ENCODE measurements at places on chromosomes 1 and 21.

- no peak for DNase-seq
These were observed 16.9 kb upstream of the SAMD11 start for GRCh38 chr1:906600-907420.

DNA sequence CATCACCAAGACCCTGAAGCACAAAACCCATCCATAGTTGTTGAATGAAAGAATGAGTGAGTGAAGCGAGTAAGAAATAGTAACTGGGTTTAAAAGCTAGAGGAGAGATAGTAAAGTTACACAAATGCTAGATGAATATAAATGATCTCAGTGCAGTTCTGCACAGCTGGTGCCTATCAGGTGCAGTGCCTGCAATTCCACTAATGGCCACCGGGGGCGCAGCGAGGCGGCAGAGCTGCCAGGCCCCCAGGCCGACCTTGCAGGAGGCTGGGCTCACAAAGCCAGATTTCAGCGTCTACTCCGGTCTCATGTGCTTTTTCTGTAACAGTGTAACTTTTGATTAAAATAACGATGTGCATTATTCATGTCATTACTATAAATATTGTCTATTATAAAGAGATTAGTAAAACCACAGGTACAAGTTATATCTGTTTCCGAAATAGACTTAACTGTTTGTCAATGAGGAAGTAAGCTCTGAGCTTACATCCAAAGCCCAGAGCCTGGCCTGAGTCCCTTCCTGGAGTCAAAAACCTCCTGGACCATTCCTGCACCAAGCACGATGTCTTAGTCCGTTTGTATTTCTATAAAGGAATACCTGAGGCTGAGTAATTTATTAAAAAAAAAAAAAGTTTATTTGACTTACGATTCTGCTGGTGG is 477.6 kb downstream of the NPHP4 start:
- peak; percentile 72 for DNase-seq

GRCh38 chr21:42839271-42840231 is 39.8 kb downstream of the WDR4 start:
- DNase-seq = no peak

DNA sequence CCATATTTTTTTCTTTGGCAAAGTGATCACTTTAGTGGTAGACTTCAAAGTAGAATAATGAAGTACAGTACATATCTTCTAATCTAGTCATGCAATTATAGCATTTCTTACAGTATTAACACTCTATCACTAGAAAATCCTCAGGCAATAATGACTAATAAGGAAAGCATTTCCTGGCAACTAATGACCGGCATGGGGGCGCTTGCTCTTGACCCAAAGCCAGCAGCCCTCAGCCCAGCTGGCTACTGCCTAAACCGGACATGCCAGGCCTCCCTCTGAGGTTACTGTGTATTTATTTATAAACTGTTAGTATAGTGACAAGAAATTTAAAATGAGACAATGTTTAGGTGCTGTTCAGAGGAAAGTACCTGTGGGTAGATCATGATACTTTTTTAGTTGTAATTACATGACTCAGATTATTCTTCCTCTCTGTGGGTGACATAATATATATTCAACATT is 633.8 kb downstream of the PTPRC start:
- no peak for DNase-seq

- DNase-seq = no peak
These were observed 2.1 kb upstream of the H3-3A start for GRCh38 chr1:226060427-226060826.

DNA sequence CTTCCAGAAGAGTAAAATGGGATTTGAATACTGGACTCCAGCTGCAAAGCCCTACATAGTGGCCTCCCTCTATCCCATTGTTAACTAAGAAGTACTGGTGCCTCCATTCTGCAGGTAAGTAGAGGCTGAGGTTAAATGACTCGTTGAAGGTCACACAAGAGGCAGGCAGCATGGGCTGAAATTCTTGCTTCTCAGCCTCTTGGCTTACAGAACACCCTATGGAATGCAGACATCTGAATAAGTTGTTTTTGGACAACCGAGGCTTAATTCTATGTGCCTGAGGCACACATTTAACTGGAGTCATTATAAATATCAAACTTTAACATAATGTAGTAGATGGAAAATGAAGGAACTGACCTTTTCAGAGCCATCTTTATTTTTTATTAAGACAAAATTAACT is 5.7 kb downstream of the DNAJC11 start:
- DNase-seq = no peak

DNA sequence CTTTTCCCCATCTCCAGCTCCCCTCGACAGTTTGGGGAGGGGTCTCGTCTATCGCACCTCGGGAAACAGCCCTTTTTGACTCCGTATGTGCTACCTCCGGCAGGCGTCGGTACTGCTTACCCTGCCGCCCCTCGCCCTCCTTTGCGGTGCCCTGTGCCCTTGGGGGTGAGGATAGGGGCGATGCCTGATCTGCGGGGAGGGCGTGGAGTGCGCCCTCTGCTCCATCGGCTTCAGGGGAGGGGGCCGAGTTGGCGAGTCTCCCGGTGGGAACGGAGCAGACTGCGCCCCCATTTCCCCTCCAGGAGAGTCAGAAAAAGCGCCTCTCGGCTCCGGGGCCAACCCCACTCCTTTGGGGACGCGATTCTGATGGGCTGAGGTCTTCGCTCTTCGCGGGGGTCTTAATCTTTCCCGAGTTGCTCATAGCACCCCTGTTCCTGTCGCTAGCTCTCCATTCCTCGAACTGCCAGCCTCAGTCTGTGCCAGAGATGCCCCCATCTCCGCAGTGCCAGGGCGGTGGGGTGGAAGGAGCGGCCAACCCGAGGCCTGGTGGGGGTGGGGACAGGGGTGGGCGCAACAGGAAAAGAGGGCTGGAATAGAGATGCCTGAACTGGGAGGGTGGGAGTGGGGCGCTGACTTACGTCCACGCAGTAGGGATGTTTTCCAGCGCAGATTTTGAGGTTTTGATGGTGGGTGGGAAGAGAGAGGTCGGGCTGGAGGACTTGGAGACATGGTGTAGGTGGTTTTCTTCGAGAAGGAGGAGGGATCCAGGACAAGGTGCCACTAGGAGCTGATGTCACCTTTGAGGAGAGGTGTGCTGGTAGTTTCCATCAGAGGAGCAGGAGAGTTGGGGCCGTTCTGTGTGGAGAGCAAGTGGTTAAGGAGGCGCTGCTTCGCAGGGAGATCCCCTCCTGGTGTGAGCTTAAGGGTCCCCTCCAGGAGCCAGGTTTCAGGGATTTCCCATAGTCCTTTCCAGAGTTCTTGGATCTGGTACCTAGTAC is 674 bp downstream of the PPFIA4 start:
- DNase-seq = no peak

DNA sequence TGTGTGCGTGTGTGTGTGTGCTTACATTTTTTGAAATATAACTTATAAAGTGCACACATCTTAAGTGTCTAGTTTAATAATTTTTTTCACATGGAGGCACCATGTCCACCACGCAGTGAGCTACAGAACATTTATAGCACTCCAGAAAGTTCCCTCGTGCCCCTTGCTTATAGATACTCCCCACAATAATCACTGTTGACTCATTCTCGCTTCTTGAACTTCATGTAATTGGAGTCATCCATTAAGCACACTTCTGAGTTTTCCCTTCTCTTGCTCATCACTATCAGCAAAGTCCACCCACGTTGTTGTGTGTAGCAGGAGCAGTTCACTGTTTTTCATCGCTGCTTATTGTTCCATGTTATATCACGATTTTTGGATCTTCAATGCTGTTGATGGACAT is 78.4 kb upstream of the DISP3 start:
- DNase-seq = no peak

DNA sequence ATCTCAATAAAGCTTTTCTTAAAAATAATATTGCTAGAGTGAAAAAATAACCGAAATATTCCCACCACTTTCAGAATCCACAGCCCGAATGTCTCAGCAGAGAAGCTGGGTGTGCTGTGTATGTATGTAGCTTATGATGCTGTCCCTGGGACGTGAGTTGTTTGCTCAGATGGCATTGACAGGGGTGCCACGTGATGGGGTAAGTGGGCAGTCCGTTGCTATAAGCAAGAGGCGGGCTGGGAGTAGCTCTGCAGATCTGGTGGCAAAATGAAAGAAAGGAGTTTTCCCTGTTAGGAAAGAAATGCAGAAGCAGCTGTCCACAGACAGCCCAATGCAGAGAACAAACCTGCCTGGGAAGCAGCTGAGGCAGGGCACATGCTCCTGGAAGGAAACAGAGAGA is 3.8 kb upstream of the FAM20B start:
- no peak for DNase-seq

DNA sequence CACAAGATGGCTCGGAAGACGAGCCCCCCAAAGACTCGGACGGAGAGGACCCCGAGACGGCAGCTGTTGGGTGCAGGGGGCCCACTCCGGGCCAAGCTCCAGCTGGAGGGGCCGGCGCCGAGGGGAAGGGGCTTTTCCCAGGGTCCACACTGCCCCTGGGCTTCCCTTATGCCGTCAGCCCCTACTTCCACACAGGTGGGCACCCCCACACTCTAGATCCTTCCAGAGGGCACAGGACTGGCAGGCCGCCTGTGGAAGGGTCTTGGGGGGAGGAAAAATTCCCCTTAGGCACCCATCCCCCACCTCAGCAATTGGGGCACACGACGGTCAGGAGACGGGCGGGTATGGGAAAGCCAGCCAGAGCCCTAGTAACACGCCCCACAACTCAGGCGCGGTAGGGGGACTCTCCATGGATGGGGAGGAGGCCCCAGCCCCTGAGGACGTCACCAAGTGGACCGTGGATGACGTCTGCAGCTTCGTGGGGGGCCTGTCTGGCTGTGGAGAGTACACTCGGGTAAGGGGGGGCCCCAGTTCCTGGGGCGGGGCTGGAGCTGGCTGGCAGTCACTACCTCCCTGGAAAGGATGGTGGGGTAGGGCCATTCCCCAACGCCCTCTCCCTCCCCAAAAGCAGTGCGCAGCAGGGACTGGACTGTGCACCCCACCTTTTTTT is 16.1 kb downstream of the NOC2L start:
- DNase-seq = no peak

GRCh38 chr21:33069994-33070743 is at the start of gene OLIG1:
Gene OLIG1 (plus strand): TSS chr21:33070141. CDS start chr21:33070247, 106 bp downstream.
- peak; percentile 65 for DNase-seq

GRCh38 chr1:30679201-30679975 is 44.0 kb downstream of the MATN1 start:
- DNase-seq = no peak

DNA sequence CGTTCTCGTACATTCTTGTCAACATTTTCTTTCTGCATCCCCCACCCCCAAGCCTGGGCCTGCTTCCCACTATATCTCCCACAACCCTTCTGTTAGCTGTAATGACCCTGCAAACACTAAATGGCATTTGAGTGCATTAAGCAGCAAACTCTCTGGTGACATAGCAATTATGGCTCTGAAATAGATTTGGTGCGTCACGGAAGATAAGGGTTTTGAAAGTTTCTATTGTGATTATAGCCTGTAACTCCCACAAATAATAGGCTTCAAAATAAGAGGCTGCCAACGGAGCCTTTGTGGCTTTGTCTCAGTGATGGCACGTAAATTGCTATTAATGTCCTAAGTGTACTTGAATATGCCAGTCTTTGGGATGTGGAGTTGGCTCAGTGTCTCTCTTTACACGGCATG is 277.6 kb downstream of the PBX1 start:
- peak; percentile 92 for DNase-seq

DNA sequence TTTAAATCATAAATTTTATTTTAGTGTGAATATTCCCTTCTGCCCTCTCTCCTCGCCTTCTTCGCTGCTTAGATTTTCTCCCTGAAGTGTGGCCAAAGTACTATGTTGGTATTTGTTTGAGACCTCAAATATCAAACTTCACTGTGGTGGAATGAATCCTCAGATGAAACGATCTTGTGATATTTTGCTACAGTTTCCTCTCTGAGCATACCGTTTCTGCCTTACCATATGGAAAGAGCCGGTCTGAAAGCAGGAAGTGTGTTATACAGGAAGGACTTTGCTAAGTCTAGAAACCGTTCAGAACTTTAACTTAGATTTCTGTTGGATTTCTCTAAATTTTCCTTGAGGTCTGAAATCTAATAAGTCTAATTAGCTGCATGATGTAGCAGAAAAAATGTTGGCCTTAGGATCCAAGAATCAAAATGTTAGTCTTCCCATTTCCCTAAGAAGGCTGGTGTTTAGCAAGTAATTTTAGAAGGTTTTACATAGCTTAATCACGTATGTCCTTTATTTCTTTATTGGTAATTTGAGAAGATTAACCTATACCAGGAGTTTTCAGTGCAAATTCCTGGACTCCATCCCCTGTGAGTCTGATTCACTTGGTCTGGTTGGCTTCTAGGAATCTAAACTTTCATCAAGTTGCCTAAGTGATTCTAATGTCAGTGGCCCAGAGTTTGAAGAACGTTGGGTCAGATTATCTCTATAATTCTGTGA is 30.7 kb downstream of the SDCCAG8 start:
- DNase-seq = no peak

DNA sequence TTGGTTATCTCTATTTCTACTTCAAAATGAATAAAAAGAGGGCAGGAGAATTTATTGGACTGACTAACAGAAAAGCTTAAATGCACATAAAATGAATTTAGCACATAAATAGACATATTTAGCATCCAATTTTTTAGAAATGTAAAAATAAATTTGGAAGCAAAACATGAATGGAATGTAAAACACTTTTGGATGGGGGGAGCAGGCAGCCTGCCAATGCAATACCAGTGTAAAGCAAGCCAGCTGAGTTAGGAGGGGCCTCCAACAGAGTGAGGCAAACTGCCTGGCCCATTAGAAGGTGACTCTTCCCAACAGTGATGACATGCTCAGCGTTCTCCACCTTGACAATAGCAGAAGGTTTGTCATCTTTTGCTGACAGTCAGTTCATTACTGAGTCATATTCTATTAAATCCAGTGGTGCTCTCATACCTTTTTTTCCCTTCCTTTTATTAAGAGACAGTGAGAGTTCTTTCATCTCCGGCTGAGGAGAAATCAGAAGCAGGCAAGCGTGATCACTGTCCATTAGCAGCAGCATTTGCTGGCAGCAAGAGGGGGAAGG is 19.5 kb upstream of the EXO1 start:
- DNase-seq = no peak

DNA sequence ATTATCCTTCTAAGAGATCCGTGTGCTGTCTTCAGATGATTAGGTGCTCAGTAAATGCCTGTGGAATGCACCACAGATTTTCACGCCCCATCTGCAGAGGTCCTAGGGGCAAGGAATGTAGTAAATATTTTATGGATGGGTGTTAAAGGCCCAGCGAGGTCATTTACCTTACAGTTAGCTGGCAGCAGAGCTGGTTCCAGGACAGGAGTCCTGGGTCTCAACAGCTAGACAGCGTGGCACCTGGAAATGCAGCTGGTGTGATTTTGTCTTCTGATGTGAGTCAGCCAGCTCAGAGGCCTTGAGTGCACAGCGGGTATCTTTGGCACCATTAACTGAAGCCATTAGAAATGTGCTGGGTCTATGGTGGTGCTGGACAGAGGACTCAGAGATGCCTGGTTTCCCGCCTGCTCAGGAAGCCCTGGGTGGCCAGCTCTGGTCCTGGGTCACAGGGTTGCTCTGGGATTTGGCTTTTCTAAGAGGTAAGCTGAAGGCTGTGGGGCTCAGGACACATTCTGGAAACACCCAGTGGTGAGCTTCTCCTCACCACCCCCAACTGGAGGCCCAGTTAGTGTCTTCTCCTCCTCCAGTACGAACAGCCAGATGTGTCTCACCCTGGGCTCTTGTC is 65.5 kb downstream of the DDX20 start:
- DNase-seq = no peak

Measured in NCI-H1105 (cell line).